ENCODE measurements at places on chromosomes 3 and 15. TPM values are rescaled to one million over a fixed set of nuclear protein-coding genes. Genes with fewer than 3 reads are reported as not detected.
A peak's percentile ranks its signal among the peaks of the same experiment; 100 is the strongest.

GRCh38 chr3:160027541-160028195, 39.0 kb downstream of the IL12A start:
- DNase-seq: no peak

DNA sequence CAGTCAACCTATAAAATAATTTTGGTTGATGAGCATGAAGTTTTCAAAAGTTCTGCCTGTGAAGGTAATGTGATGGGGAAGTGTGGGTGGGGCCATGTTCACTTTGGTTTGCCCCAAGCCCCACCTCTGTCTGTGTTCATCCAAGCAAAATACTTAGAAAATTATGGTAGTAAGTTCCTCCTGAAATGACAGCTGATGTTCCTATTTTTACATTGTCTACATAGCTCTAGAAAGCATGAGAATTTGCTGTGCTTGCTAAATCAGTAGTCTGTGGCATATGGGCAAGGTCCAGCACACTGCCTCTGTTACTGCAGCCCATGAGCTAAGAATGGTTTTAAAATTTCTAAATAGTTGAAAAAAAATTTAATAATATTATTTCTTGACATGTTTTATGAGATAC, 21.9 kb upstream of the CP start:
- DNase-seq: no peak

GRCh38 chr15:53974813-53975212, 3.4 kb upstream of the UNC13C start:
- DNase-seq: no peak

- DNase-seq: no peak
These were observed 271.5 kb downstream of the SATB1 start for GRCh38 chr3:18153571-18154173.

SPESP1 gene
- 1.8 TPM for total RNA-seq

- peak; percentile 20 for DNase-seq
These were observed 212.3 kb upstream of the BHLHE40 start for GRCh38 chr3:4766716-4767499.

EPHB3 gene
- 3.6 TPM for total RNA-seq

DNA sequence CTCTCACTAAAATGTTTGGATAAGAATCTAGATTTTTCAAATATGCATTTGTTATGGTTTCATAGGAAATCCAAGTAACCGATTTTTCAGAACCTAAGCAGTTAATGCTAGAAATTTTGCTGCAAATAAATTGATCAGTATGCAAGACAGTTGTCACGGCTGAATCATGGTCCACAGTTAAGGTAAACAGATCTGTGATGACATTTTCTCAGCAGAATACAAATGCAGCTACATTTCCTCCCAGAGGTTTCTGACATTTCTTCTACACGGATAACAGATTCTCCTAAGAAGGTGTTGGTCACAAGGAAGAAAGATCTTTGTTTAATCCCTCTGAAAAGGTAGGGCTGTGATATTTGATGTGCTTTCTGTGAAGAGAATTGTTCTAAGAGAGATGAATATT, 36.9 kb downstream of the ARNT2 start:
- no peak for DNase-seq

DNA sequence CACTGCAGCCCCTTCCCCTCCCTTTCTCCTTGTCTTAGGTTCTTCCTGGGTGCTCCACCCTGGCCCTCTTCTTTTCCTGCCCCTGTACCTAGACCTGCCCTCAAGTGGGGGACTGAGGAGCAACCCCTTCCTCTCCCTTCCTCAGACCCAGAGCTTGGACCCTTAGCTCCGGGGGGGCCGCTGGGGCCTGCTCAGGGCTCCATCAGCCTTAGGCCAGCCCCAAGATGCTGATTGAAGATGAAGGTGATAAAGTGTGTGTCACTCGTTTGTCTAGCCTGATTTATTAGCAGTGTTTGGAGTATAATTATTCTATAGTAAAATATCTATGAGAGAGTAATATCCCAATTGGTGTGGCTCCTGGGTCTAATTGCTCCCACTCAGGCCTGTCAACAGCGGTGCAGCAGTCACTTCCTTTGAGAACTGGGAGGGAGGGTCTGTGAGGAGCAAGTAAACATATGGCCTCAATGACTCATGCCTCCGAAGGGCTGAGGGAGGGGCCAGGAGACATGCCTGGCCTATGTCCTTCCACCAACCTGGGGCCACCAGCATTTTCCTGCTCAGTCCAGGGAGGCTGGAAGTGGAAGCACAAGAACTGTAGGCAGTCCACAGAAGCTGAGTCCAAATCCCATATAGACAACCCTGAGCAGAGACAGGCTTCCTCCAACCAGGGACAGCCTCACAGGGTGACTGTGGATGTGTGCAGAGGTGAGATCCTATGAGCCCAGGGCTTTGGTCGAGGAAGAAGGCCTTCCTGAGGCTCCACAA, 123.2 kb downstream of the DNAJB8 start:
- no peak for DNase-seq

DNA sequence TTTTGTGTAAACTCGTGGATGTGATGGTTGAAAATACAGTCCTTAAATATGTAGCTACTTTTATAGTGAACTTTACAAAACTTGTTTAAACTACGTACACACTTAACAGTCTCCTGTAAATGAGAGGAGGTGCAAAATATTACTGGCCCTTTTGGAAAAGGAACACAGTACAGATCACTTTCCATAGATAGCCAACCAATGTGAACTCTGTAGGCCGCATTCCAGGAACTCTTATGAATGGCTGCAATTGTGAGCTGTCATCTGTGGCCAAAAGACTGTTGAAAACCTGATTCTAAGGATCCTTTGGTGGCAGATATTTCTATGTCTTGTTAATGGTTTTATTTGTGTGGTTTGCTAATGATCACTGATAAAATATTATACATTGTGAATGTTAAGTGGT, 6.2 kb downstream of the TSC22D2 start:
- no peak for DNase-seq

GRCh38 chr3:86451749-86452148, 539.2 kb downstream of the VGLL3 start:
- no peak for DNase-seq

ZNF502 gene
- 3.9 TPM for total RNA-seq

FEZF2 gene
- total RNA-seq: not detected

DNA sequence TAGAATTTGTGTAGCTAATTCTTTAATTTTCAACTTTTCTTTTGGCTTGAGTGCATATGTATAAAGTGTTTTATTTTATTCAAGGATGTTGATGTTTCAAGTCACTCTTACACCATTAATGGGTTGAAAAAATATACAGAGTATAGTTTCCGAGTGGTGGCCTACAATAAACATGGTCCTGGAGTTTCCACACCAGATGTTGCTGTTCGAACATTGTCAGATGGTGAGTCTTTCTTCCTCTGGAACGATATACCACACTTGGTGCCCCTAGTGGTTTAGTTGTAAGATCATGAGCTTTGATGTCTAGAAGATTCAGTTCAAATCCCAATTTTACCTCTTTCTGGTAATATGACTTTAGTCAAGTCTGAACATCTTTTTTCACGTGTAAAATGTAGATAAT, 119.3 kb downstream of the HCN4 start:
- DNase-seq: no peak

GRCh38 chr3:127698691-127699415, 26.1 kb downstream of the ABTB1 start:
- DNase-seq: peak; percentile 73

- DNase-seq: no peak
These were observed 53.6 kb upstream of the SYN2 start for GRCh38 chr3:11950576-11950975.

DNA sequence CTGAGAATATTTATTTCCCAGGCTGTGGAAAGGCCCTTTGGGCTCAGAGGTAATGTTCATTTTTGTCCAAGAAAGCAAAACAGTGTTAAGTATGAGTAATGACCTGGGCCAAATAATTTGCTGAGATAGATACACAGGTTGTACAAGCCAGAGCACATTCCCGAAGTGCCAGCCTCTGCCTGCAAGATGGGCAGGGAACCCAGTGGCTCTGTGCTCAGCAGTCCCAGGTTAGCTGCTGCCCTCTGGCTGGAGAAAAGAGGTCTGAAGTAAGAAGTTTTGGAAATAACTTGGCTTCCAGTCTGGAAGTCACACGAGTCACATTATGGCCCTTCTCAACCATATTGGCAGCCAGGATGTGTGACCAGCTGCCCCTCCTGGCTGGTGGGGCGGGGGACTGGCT, 20.2 kb downstream of the MYZAP start:
- peak; percentile 72 for DNase-seq

- DNase-seq: no peak
These were observed 1.9 kb upstream of the UBR1 start for GRCh38 chr15:43107751-43108150.

All from cardiac septum (tissue), 1 donor.